ENCODE measurements at places on chromosomes 2 and 18.

DNA sequence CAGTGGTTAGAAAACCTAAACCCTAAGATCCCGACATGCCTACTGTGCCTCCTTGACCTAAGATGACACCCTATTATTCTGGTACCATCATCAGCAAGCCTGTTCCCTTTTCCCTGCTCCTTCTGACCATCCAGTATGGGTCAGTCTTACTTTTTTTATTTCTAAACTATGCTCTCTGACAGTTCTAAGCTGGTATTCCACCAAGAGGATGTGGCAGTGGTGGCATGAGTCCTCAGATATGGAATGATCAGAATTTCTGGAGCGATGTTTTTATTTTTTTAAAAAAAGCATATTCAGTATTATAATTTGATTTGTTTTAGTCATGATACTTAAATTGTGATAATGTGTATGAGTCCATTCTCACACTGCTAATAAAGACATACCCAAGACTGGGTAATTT lies 145.9 kb upstream of the LHCGR start:
- no peak for DNase-seq

- DNase-seq = no peak
Measured at GRCh38 chr18:41265047-41265446, 690.0 kb upstream of the PIK3C3 start.

GRCh38 chr2:113237604-113238160 lies 41.0 kb downstream of the PAX8 start:
- DNase-seq = no peak

DNA sequence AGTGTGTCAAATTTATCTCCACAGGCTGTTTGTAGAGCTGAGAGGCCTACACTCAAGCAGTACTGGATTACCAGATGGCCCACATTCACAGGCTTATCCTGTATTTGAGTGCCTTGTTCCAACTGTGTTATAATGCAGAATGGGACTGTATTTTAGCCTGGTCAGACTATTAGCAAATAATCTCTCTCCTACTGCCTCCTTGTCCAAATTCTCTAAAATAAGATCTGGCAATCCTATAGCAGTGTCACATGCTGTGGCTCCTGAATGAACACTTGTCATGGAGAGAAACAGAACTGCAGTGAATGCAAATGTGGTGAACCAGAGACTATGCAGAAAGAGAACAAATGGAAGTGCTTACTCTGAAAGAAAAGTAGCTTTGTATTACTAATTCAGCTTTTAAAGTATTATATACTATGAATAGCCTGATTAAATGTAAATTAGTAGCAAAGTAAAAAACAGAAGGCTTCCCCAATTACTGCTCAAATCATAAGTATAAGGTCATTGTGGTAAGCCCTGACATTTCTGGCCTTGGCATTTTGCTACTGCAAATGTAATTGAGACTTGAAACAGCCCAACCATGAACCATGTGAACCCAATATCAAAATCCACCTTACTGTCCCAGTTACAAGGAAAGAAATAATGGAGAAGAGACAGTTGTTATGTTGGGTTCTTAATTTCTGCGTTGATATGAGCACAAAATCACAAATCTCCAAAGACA lies 80.0 kb downstream of the MAP4K3 start:
- DNase-seq = no peak

- DNase-seq = no peak
Measured at GRCh38 chr2:184875212-184875611, 276.9 kb downstream of the ZNF804A start.

GRCh38 chr2:231104115-231104713 lies 20.6 kb downstream of the HTR2B start:
- peak; percentile 38 for DNase-seq

DNA sequence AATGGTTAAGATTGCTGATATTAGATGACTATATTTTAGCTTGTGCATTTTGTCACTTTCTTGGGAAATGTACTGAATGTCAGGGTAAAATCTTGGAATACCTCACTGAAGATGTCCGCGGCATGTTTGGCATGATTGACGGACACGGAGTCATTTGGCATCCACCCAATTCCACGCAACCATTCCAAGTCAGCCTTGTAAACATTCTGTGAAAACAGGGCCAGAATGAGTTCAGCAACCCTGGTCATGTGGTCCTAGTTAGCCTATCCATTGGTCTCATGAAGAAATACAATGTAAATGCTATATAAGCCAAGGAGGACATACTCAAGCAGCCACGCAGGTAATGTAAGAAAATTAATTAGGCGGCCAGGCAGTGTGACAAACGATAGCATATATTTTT lies 159.5 kb downstream of the RIF1 start:
- no peak for DNase-seq

DNA sequence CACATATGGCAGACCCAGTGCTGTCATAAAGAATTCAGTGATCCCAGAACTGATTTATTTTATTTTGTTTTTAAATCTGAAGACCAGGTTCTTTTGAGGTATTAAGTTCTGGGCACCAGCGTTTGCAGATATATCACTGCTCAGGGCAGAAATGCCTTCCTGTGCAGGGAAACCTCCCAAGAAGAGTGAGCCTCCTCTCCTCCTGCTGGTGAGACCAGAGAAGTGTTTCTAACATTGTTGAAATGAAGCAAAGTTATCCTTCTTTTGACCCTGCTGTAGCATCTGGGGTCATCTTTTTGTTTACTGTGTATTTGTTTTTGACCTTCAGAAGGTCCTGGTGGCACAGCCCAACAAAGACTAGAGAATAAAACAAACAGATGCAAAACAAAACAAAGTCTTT lies 94.0 kb downstream of the AQP4 start:
- no peak for DNase-seq

- no peak for DNase-seq
Measured at GRCh38 chr2:110904116-110904778, 171.9 kb downstream of the ACOXL start.

GRCh38 chr2:108947271-108947907 lies 41.6 kb downstream of the EDAR start:
- no peak for DNase-seq

- DNase-seq = no peak
Measured at GRCh38 chr2:178990533-178991241, 59.2 kb downstream of the CCDC141 start.

DNA sequence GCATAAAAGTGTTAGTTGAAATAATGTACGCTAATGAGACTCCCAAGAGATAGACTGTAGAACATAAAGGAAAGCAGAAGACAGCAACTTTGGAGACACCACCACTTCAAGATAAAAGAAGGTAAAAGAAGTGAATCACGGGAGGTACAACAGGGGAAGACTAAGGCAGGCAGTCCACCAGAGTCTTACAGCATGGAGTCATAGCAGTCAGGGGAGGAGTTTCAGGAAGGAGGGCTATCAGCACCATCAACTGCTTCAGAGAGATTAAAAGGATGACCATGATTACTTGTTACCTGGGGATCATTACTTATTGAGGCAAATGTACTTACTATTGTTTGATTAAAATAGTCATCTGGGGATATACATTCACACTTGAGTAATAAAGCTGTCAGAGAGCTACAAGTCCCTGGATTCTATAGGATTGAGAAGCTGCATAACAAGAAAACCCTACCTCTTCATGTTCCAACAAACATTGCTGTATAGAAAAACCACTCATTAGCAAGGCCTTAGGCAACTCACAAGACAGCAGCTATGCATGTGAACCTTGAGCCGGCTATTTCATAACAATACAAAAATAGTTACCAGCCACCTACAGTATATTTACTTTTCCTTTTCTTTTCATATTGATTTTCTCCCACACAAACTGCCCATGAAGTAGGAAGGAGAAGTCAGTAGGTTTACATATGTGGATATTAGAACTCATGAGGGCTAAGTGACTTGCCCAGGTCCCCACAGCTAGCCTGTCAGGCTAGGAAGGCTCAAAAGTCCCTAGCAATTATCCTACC lies 101.7 kb downstream of the PDE11A start:
- no peak for DNase-seq

GRCh38 chr18:75255094-75255493 lies 44.5 kb downstream of the TSHZ1 start:
- no peak for DNase-seq

DNA sequence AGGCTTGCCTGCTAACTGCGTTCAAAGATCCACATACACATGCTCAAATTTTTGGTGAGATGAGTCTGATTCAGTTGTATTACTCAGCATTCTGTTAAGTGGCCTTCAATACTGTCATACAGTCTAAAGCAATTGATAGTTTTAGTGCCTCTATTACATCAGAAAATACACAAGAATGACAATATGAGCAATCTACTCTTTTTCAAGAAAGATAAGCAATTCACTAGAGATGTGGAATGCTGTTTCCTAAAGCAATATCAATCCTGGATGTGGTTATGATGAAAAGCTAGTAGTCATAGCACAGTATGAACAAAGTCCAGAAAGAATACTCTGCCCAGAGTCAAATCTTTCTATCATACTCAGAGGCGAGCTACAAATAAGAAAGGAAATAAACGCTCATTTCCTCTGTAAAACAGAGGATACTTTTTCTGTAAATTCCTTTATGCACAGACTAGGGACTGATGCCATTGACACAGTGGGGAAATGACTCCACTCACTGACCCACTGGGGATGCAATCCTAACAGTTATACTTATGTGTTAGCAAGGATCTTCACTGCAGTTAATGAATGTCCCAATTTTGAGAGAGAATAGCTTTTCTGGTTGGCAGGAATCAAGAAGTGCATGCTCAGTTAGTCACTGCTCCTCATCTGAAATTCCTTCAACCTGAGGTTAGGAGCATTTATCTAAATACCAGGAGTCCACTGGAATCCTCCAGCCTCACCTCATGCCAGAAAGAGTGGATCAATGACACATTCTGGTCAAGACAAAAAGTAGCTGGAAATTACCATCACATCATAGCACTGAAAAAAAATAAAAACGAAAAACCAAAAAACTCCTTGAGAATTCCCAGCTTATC lies 83.3 kb downstream of the PDE11A start:
- no peak for DNase-seq

GRCh38 chr2:68436270-68436669 lies 30.8 kb downstream of the FBXO48 start:
- no peak for DNase-seq

DNA sequence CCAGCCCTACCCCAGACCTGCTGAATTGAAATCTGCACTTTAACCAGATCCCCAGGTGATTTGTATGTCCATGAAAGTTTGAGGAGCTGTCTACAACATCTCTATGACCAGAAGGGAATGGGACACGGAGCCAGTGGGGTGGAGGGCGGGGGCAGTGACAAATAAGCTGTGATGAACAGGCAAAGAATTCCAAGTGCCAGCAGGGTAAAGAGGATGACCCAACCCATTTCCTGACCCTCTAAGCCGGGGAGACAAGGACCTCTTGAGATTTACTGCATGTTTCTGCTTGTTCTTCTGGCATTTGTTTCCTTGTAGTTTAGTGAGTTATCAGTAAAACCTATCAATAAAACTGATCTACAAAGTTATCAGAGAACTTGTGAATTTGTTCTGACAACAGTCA lies 8.7 kb downstream of the TET3 start:
- no peak for DNase-seq

DNA sequence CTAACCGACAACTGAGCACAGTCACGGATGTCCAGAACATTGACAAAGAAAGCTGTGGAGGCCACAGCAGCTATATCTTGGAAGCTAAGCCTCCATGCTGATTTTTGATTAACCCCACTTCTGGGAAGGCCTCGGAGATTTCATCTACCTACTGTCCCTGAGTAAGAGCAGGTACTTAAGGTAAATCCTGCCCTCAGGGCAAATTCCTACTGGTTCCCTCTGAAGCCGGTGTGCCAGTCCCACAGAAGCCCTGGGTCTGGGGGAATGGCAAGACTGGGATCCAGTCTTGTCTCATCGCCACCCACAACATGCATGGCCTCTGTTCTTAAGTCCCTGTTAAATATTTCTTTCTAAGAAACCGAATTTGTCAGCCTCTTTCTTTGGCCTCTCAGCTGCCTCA lies 18.7 kb downstream of the PER2 start:
- no peak for DNase-seq

DNA sequence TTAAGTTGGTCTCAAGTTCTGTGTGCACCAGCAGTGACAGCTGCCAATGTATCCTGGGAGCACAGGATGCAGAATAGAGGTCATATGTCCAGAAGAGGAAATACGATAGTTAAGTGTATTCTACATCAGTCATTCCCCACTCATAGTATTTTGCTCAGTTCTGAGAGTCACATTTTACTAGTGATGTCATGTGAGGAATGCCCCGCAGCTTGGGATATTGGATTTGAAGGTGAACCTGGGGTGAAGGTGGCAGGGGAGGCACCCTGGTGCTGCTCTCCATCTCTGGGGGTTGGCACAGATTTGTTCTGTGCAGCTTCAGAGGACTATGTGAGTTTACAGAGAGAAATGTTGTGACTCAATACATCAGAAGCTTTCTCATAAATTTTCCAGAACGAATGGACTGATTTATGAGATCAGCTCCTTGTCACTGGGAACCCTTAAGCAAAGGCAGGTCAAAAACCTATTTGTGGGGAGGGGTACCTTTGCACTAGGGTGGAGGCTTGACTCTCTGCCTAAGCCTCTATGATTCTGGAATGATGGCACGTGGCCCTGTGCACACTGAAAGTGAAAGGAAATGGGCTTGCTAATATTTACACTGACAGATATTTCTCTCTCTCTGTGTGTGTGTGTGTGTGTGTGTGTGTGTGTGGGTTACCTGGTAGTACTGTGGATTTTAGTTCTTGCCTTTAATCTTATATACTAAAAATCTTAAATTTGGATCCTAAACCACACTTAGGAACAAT lies 95.9 kb downstream of the NEB start:
- DNase-seq = peak; percentile 61

Data from CD4-positive, alpha-beta T cell treated with Interleukin-6 at 100 ng/mL for 8 hours (primary cell).